ENCODE measurements at places on chromosomes 2 and 18.

- no peak for DNase-seq
These were observed 595.1 kb downstream of the MBD2 start for GRCh38 chr18:53629337-53629736.

DNA sequence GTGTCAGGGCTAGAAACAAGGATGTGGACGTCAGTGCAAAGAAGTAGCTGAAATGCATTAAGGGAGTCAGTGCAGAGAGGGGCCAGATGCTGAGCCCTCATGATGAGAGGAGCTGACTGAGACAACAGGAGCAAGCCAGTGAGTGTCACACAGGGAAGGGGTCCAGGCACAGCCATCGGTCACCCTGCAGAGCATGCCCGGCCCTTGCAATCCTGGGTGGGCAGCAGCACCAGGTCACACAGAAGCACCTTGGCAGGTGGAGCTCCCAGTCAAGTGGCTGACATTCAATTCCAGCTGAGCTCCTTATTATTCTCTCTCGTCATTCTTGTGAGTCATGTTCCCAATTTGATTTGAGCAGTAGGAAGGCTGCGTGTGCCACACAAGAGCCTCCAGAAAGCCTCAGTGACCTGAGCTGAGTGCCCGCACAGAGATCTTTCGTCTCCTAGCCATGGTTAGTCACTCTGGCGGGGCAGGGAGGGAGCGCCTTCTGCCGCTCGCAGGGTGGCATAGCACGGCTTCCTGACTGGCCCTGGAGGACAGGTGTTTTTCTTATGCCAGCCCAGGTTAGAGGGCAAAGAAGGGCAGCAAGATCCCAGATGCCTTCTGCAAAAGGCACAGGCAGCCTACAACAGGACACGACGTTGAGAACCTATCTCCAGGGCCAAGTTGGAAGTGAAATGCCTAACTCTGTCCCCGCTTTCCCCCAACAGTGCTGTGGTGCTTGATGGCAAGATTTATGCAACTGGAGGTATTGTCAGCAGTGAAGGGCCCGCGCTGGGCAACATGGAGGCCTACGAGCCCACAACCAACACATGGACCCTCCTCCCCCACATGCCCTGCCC lies 220.9 kb downstream of the ATAD2B start:
- DNase-seq: no peak

DNA sequence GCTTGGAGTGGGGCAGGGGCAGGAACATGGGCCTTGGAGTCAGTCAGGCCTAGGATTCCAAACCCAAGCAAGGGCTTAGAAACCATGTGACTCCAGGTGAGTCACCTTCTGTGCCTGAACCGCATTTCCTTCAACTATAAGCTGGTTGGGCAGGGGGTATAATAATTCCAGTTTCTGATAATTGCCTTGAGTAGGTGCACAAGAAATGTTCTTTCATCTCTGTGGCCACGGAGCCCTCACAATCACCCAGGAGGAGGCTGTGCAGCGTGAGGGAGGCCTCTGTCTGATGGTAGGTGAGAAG lies 112.1 kb upstream of the HAAO start:
- no peak for DNase-seq

GRCh38 chr18:41517142-41517541 lies 437.9 kb upstream of the PIK3C3 start:
- DNase-seq: no peak

DNA sequence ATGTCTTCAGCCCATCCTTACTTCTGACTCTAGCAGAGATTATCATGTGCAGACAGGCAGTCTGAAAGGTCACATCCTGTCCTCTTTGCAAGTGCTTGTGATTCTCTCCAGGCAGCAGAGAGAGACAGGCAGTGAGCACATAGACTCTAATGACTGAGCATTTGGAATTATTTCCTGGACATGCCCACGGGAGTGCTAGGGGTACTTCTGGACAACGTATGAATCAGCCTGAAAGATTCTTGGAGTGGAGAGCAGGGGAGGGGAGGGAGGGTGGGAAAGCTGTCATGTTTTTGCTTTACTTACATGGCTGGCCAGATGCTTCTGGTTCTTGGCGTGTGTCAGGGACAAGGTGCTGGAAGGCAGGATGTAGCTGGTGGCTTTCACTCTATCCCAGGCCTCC lies 150.6 kb downstream of the RIF1 start:
- DNase-seq: no peak

DNA sequence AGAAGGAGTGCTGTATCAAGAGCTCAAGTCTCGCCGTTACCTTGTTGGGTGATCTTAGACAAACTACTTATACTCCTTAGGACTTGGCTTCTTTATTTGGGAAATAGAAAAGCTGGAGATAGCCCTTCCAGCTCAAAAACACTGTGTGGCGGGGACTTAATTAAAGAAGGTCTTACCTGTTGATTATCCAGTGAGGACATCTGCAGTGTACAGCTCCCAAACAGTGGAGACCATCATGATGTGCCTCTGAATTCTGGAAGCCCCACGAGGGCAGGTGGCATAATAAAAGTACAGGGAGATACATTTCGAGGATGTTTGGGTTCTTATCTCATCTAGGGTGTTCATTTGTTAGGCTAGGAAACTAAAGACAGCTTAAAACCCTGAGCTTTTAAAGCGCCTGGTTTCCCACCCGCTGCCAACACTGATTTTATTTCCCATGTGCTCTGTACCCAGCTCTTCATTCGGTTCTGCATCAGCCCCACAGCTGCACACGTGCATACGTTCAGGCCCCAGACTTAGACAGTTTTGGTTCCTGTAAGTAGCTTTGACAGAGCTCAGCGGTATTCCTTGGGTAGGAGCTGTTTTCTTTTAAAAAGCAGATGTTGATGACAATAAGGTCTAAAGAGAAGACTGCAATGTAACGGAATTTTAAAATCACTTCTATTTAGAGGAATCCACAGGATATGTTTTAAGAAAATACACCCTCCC lies 80.5 kb upstream of the SIX2 start:
- no peak for DNase-seq

DNA sequence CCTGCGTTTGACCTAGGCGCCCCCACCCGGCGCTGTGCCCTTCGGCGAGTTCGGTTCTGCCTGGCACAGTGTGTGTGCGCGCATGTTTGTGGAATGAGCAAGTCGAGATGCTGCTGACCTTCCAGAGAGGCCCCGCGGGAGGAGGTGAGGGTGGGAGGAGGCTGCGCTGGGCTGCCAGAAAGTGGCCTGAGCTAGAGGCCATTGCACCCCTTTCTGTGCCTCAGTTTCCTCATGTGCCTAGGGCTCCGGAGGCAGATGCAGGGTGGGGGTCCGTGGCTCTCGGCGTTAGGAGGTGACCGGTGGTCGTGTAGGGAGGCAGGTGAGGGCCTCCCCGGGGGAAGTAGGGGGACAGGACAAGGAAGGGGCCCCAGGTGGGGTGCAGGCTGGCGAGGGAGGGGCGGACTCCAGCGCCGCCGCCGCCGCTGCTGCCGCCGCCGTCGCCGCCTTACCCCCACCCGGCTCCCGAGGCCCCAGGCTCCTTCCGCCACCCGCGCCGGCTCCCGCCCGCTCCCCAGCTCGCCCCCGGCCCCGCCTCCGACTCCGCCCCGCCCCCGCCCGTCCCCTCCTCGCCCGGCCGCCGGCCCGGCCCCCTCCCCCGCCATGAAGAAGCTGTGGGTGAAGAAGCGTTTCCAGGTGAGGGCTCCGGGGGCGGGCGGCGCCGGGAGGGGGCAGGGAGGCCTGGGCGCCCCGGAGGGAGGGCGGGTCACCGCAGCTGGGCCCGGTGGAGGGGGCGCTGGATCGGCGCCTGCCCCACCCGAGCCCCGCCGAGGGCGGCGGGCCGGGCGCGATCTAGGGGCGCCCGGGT lies 7.0 kb downstream of the SPEG start:
- DNase-seq: peak; percentile 23

DNA sequence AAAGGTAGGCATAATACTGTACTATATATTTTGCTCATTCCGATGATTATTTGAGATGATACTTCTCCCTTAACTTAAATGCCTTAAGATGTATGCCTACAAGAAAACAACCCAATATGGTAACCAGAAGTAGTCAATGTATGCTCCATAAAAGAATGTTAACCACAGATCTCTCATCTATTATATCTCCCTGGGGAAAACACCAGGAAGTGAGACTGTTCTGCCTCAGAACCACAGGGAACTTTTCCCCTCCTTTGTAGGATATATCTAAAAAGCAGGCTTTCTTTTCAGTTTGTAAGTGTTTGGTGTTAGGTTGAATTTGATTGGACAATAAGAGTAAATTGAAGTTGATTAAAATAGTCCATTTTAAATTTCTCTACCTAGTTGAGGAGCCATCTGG lies 1160.5 kb upstream of the NXPH2 start:
- no peak for DNase-seq

- DNase-seq: no peak
These were observed 128.5 kb upstream of the SP5 start for GRCh38 chr2:170586571-170587095.

GRCh38 chr2:126288362-126288761 lies 367.6 kb upstream of the GYPC start:
- no peak for DNase-seq

- DNase-seq: no peak
These were observed 148.7 kb upstream of the DSEL start for GRCh38 chr18:67665266-67665665.

DNA sequence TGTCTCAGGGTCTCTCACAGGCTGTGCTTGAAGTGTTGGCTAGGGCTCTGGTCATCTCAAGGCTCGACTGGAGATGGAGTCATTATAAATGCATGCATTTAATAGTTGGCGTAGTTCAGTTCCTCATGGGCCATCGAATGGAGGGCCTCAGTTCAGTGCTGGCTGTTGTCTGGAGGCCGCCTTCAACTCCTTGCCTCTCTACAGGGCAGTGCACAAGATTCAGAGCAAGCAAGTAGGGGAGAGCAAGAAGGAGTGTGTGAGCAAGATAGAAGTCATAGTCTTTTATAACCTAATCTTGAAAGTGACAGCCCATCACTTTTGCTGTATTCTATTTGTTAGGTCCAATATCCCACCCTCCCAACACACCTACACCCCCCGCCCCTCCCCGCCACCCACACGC lies 137.5 kb downstream of the BABAM2 start:
- no peak for DNase-seq

- DNase-seq: no peak
These were observed 239.8 kb upstream of the MYT1L start for GRCh38 chr2:2570871-2571270.

DNA sequence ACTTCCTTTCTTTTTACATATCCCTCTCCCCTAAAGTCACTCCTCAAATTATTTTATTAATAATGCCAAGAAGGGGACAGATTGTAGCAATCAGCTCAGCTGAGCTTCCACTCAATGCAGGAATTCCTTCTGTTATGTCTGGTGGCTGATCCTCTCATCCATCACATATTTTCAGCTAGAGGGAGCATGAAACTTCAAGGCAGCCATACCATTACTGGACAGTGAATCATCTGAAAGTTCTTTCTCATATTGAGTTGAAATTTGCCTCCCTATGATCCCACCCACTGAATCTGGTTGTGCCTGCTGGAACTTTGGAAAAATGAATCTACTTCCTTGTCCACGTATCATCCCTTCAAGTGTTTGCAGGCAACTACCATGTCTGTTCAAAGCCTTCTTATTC lies 11.2 kb downstream of the ZNF385B start:
- DNase-seq: no peak

GRCh38 chr2:138228101-138228500 lies 263.8 kb downstream of the HNMT start:
- DNase-seq: no peak

DNA sequence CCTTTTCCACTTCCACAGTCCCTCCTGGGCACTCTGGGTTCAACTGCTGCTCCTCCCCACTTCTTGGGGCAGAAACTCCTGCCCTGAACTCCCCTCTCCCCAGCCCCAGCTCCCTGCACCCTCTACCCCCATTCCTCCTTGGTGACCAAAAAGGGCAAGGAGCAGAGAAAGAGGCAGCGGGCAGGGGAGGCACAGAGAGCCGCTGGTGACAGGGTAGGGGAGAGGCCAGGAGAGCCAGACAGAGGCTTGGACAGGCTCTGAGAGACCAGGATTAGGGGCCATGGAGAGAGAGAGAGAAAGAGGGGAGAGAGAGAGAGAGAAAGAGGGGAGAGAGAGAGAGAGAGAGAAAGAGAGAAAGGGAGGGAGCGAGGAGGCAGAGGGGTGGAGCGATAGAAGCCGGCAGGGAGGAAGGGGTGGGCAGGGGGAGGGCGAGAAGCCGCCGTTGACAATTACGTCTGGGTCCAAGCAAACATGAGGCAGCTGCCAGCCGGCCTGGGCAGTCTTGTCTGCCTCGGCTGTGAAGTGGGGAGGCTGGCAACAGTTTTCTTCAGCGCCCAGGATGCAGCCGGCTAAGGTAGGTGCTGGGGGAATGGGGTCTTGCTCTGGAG lies at the start of gene KCNIP3:
TSS of gene KCNIP3 (plus strand) at position 468 of the 608 bp plus-strand sequence. CDS start at position 560, 92 bp downstream.
- DNase-seq: no peak

- DNase-seq: no peak
These were observed 24.5 kb upstream of the LPIN2 start for GRCh38 chr18:3037423-3037915.

DNA sequence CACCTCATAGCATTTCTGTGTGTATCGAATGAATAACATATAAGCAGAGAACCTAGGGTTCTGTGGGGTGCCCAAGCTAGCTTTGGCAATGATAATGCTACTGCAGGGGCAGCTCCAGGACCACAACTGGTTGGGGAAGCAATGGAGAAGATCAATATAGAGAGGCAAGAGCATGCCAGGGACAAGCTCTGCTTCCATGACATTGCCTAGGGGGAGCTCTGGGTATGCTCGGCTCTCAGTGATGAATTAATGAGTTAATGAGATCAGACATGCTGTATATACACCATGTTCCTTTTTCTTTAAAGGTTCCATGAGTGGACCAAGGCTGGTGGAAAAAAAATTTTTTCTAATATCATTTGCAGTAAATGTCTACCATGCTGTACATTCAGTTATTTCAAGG lies 618.4 kb downstream of the BCL11A start:
- DNase-seq: no peak

- no peak for DNase-seq
These were observed 33.3 kb downstream of the RPIA start for GRCh38 chr2:88724643-88725332.

GRCh38 chr2:82675186-82675585 lies 1783.9 kb downstream of the SUCLG1 start:
- DNase-seq: no peak

GRCh38 chr18:68340606-68341005 lies 374.3 kb downstream of the TMX3 start:
- DNase-seq: no peak

GRCh38 chr2:73301636-73302035 lies 8.3 kb upstream of the EGR4 start:
- DNase-seq: no peak

GRCh38 chr2:195388028-195388427 lies 269.0 kb upstream of the SLC39A10 start:
- no peak for DNase-seq

DNA sequence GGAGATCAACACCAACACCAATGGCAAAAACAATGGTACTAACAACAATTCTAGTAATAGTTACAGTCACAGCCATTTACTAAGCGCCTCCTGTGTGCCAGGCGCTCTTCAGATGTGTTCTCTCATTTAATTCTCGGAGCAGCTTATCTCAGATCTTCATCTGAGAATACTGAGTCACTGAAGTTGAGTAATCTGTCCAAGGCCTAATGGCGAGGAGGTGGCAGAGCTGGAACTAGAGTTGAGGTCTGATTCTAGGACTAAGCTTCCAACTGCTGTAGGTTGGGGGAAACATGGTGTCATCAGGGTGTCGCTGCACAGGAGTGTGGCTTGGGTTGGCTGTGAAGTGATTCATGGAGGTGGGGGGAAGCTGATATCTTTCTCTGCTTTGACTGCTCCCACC lies 156.1 kb downstream of the DYSF start:
- DNase-seq: no peak

GRCh38 chr2:222946700-222947287 lies 86.0 kb downstream of the ACSL3 start:
- no peak for DNase-seq

GRCh38 chr2:158094487-158095092 lies 7.1 kb upstream of the UPP2 start:
- no peak for DNase-seq

All from stimulated activated CD4-positive, alpha-beta T cell treated with anti-CD3 and anti-CD28 coated beads, Interleukin-1b, Interleukin-23, amount 100 ng/mL, for 1 hour (primary cell).